ENCODE measurements at places on chromosomes 3 and 15.

DNA sequence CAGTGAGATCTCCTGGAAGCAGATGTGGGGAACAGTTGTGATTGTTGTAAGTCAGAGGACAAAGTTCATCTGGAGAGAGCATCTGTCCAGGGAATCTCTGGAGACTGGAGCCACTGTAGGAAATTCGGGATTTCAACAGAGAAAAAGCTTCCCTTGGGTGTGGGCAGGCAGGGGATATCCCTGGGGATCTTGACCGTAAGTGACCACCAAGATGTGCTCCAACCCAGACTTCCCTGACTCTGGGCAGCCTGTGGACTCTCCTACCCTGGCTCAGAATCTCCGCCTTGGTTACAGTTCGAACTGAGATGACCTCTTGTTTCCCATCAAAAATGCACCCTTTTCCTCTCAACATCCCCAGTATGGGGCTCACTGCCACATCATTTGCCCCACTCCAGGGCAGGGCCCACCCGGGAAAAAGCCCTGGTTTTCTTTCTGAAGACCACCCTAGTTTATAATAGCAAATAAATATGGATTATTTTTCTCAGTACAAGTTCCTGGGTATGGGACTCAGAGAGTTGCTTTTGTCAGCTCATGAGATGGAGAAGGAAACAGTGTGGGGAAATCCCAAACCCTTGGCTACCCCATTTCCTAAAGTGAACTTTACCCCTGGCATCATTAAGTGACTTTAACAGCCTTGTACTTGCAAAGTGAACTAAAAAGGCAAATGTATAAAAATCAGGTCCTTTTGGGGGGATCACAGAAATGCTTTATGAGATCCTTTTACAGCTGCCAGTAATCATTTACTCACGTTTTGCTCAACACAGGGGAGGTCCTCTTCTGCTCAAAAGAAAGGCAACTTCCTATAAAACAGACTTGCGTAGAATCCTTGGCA is 89.9 kb downstream of the CCNL1 start:
- DNase-seq: no peak

- DNase-seq: no peak
These were observed 33.2 kb downstream of the HHLA2 start for GRCh38 chr3:108329508-108329907.

DNA sequence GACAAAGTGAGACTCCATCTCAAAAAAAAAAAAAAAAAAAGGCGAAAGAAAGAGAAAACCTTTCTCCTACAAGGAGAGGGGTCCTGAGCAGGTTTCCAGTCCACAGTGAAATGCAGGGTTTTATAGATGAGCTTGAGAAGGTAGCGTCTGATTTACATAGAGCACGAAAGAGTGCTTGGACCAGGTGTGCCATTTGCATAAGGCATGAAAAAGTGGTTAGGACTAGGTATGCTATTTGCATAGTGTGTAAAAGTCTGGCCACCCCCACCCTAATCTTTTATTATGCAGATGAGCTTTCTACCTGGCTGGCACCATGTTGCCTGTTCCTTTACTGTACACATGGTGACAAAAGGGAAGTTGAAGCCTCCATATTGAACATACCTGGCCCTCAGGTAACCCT is 13.6 kb upstream of the RNU6-1 start:
- DNase-seq: no peak

DNA sequence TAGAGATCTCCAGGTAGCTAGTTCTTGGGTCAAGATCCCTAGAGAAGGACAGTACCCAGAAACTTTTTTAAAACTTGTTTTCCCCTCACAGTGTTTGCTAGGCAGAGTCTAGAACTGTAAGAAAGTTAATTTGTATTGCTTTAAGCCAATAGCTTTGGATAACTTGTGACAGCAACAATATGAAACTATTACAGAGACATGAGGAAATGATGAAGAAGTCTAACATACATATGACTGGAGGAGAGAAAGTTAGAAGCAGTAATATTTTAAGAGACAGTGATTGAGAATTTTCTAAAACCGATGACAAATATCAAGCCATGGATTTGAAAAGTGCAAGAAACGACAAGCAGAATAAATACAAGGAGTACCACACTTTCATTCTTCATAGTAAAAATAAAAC is 10.0 kb downstream of the HMG20A start:
- DNase-seq: no peak

- DNase-seq: peak; percentile 52
These were observed 51.2 kb upstream of the ULK4 start for GRCh38 chr3:42012935-42013690.

DNA sequence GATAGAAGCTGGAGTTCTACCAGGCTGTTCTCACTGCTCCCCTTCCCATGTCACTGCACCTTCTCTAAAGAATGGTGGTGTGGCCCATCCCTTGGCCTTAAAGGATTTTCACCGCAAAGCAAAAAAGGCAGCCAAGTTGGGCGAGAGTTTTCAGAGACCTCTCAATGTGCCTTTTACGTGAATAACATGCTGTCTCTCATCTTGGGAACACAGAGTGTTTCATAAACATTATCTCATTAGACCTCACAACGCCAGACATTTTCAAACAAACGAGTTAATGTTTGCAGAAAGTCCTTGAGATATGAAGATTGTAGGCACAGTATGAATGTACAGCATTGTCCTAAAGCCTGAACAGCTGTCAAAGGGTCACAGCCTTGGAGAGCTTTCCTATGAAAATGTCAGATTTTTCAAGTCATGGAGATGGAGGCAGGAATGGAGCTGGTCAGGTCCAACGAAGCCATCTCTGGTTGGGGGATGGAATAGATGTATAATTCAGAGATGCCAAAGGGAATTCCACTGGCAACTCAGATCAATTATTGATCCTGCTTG is 21.3 kb downstream of the TM4SF1 start:
- no peak for DNase-seq

- DNase-seq: no peak
These were observed 11.7 kb downstream of the LRRFIP2 start for GRCh38 chr3:37162501-37163245.

DNA sequence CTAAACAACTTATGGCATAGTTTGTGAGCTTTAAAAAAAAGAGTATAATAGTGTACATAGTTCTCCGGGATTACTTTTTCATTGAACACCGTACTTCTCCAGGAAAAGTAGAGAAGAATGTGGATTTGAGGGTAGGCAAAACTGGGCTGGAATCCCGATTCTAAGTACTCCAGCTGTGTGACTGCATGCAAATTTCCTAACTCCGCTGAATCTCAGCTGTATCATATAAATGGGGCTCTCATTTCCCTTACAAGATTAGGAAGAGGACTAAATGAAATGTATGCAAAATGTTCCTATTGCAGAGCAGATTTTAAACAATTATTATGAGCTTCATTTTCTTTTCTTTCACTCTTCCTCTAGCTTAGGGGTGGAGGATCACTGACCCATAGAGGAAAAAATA is 70.3 kb upstream of the HERC1 start:
- DNase-seq: no peak

DNA sequence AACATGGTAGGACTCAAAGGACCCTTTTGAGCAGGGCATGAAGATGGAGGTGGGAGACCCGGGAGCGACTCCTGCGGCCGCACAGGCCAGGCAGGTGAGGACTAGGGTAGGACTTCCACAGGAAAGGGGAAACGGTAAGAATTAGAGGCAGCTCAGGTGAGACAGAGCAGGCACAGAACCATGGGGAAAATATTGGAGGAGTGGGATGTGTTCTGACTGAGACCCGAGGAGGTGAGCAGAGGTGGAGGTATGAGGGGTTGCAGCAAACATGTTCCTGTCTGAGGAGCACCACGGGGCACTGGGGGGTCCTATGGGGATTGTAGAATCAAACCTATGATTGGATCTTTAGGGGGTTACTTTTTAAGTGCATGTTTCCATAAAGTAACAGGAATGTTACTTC is 1.4 kb upstream of the ISG20 start:
- DNase-seq: no peak

DNA sequence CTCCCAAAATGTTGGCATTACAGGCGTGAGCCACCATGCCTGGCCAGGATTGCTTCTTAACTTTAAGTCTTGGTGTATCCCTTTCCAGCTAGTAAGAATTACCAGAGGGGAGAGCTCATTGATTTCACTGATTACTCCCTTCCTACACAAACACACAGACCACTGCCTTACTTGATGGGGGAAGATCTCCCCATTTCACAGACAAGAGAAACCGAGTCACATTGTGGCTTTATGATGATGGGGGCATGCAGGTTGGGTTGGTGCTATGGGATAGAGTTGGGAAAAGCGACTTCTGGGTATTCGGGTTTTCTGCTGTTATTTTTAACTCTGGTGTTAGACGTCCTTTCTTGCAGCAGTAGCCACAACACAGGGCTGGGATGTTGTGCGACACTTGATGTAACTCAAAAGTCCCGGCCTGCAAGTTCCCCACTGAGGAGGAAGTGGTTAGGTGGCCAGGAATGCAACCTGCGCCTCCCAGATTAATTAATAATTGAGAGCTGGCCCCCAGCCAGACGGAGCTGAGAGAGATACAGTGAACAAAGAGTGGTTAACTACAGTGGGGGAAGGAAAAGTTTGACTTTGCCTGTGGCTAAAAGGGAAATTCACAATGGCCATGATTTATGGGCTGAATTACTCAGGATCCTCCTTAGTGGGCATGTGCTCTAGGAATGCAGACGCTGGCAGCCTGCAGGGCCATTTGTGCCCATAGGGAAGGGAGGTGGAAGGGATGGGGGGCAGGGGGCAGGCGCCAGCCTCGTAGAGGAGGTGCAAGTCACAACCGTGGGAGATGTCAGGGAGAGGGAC is 63.6 kb downstream of the SMAD6 start:
- DNase-seq: peak; percentile 15

DNA sequence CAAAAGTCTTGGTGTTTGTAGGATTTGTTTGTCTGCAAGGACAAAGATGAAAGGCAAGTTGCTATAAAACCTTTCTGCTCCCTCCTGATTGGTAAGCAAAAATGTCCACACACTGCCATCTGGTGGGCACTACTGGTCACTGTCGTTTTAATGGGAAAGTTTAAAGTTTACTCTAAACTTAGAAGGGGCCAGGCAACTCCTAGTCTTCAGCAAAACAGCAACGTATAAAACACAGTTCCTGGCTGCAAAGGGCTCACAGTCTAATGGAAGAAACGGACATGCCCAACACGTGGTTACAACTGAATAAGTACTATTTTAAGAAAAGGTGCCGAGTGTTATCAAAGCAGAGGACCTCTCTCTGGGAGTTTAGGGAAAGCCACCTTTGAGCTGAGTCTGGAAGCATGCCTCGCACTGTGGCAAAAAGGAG is 23.7 kb upstream of the TPRG1 start:
- peak; percentile 79 for DNase-seq

- DNase-seq: no peak
These were observed 124.8 kb downstream of the BDH1 start for GRCh38 chr3:197430934-197431333.

- DNase-seq: no peak
These were observed 17.0 kb downstream of the PRKAR2A start for GRCh38 chr3:48830715-48831114.

- DNase-seq: no peak
These were observed 720.9 kb downstream of the GRM7 start for GRCh38 chr3:7581831-7582230.

DNA sequence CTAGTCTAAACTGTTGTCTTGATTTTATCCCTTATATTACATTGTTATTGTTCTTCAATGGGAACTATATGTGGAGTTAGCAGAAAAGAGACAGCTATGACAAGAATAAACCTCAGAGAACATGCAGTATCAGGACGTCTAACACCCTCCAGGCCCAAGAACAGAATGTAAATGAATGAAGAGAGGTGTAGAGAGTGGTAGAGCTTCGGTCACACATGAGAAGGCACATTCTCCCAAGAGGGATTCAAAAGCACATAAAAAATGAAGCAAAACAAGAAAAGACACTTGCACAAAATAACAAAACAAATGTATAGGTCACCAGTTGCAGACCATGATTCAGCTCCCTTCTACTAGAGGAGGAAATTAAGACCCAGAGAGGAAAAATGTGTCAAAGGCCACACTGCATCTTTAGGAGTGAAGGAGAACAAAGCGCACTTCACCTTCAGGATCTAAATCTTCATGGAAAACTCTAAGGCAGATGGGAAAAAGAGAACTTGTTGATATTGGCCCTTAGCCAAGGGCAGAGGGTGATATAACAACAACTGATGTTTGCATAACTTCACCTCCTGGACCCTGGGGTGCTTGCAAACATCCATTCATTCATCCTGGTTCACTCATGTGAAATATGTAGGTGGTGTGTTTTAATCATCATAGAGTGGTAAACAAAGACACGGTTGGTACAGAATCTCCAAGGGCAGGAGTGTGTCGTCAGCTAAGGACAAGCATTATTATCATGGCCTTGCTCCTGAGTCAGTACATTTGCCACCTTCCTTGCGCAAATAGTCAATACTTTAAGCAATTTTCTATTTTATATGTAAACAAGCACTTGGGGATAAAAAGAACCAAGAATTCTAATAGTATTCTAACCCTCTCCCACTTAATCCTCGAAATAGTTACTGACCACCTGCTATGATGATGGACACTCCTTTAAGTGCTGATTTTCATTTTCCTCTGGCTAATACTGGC is 8.8 kb downstream of the NEK10 start:
- no peak for DNase-seq

DNA sequence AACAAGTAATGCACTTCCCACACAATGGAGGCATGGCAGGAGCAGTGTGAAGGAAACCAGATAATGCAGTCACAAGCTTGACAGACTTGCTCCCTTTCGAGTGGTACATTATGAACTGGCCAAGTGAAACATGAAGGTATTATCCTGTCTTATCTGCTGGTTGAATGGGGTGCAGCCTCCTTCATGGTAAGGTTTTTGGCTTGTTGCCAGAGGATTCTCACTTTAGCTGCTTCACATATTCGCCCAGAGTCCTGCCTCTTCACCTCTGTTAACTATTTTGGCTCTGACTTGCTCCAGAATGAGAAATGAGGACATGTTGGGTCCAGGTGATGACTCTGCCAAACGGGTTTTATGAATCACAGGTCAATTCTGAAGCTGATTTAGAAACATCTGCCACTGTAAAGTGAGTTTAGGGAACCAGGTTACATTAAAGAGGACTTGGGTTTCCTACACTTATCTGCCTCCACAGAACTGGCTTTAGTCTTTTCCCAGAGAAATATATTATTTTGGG is 19.5 kb upstream of the CCDC39 start:
- DNase-seq: no peak

DNA sequence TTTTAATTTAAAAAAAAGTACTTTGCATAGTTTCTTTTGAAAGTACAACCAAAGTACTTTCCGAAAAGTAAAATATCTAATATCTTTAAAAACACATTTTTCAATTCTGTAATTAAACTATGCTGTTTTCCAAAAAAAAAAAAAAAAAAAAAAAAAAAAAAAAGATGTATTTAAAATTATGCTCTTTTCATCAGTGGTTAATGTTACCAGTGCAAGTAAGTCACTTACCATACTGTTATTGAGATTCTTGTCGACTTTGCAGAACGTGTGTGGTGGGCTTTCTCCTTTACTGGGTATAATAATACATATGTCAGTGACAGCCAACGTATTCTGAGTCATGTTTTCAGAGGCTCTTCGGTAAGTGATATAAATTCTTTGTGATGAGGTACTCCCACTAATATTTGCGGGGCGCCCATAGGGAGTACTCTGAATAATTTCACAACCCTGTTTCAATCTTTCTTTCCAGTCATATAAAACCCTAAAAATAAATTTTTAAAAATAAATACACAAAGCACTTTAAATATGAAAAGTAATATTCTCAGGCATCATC is 39.9 kb downstream of the DENND4A start:
- no peak for DNase-seq

- no peak for DNase-seq
These were observed 335.9 kb downstream of the VPS13C start for GRCh38 chr15:61724251-61724939.
